ENCODE measurements at places on chromosomes 7 and 10. TPM values are rescaled to one million over a fixed set of nuclear protein-coding genes. Genes with fewer than 3 reads are reported as not detected.

The FZD8 gene
- 0.31 TPM for total RNA-seq

The GBX1 gene
- total RNA-seq, result not detected

DNA sequence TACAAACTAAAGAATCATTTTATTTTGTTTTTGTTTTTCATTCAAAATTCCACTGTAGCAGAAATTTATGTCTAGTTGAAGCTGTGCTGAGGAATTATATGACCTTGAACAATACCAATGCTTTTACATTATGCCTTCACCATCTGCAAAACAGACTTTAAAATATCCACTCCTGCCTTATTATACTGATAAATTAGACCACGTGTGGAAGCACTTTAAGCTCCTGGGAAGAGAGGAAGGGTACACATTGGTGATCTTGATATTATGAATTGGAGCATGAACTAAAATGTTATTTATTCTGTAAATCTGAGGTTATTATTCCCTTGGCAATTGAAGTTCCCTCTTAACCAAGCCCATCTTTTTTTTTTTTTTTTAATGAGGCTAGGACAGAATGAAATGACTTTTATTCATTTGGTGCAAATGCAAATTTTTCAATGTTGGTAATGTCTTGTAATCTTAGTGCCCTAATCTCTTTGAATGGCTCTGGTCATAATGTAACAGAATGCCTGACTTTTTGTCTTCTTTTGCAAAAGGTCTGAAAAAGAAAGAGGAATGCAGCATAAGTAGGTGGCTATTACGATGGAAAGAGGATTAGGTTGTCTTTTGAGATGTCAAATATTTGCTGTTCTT, 139.9 kb upstream of the COBL start:
- DNase-seq, result no peak

The SH2D4B gene
- total RNA-seq, result 0.12 TPM

The STAM gene
- total RNA-seq, result 29.9 TPM

The EGR2 gene
- 68.2 TPM for total RNA-seq

DNA sequence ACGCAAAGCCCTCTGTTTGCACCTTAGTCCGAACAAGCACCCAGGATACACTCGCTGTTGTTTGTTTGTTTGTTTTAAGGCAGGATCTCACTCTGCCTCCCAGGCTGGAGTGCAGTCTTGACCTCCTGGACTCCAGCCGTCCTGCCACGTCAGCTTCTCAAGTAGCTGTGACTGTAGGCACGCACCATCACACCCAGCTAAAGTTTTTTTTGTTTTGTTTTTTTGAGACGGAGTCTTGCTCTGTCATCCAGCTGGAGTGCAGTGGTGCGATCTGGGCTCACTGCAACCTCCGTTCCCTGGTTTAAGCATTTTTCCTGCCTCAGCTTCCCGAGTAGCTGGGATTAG, 76.8 kb downstream of the CTBP2 start:
- no peak for DNase-seq

The EMX2 gene
- not detected for total RNA-seq

The DNAJC30 gene
- total RNA-seq, result 6.1 TPM

The LRRC4 gene
- 0.68 TPM for total RNA-seq

- DNase-seq, result no peak
Observed at GRCh38 chr10:84026821-84027257, 112.5 kb upstream of the GHITM start.

DNA sequence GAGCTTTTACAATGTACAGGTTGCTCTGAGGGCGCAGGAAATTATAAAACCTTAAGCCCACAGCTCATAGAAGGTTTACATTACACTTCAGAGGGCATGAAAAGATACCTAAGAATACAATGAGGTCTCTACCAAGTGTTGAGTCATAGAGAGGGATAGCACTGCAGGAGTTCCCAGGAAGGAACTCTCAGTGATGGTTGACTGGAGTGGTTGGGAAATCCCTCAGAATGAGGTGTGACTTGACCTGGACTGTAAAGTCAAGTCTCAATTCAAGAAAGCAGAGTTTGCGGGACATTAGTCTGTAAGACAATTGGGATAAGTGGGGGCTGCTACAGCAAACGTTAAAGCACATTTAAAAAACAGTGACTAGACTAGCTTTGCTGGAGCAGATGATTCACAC, 21.9 kb downstream of the TNKS2 start:
- no peak for DNase-seq

GRCh38 chr7:44711528-44711927, 37.1 kb upstream of the ZMIZ2 start:
- DNase-seq, result no peak

The IFIT3 gene
- total RNA-seq, result 14.7 TPM

DNA sequence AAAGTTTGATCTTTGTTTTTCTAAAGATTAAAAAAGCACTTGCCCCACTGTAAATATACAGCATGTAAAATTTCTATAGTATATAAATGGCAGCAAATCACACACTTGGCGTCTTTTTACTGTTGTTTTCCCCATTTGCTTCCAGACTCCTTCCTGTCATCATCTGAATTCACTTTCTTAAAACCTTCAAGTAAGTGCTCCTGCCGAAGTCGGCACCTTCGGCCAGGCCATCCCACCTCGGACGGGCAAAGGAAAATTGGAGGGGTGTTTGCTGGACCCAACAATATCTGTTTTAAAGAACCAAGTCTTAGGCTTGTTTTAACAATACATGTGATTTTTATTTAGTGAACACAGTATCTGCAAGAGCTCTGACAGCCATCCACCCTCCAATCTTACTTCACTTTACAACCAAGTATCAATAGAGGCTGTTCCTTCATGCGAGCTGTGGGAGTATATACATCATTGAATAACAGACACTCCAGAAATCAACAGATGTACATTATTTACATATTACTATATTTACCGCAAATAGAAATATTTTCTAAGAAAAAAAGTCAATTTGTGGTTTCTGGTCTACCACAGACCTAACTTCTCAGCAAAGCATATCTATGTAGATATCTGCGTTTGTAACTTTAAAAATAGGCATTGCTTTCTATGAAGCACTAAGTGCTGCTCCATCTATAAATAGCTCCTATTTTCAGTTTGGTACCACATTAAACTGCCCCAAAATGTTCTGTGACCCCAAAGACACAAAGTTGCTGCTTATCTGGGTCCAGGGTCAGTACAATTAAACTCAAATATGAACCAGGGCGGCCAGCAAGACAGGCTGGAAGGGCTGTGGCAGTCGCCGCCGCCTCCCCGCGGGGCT, 110.7 kb downstream of the CYTH3 start:
- no peak for DNase-seq

DNA sequence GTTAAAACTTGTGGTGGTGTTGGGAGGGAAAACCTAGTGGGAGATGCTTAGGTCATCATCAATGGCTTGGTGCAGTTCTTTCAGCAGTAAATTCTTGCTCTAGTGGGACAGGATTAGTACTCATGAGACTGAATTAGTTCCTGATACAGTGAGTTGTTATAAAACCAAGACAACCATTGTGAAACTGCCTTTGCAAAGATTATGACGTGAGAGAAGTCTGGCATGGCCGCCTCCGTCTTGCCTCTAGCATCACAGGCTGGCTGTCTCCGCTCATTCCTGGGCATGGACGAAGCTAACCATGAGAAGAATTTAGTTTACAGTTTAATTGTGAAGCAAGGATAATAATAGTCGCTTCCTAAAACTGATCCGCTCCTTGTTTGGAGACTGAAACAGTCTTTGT, 186.4 kb downstream of the KIF20B start:
- DNase-seq, result no peak

DNA sequence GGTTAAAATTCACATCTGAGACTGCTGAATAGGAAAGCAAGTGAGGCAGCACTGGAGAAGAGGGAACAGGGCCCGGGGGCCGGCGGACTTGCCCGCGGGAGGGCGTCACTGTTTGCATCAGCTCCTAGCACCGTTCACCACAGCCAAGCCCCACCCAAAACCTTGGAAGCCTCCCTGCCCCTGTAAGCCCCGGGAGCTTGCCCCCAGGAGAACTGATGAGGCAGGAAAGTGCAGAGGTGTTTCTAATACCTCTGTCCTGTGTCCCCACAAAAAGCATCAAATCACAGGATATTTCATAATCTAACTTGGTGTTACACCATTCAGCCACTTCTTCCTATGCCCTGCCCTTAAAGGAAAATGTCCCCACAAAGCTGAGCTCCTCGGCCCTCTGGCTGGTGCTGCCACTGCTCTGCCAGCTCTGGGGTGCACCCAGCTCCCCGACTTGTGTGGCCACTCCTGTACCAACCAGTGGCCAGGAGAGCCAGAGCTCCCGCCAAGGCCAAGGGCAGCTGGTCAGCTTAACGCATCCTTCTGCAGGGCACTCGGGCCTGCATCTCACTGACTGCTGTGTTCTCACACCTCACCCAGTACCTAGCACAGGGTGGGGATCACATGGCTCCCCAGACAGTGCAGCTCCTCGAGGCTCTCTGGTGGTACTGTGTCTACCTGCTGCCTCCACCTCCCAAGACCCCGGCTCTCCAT, 47.3 kb upstream of the CNPY1 start:
- no peak for DNase-seq

The SLC26A5 gene
- not detected for total RNA-seq

- DNase-seq, result no peak
Observed at GRCh38 chr7:81068-81925, 111.1 kb upstream of the FAM20C start.

- DNase-seq, result no peak
Observed at GRCh38 chr10:55305285-55305684, 504.3 kb upstream of the PCDH15 start.

The USP54 gene
- 5.3 TPM for total RNA-seq

The ZNF680 gene
- 13.5 TPM for total RNA-seq

The AFAP1L2 gene
- total RNA-seq, result 1.1 TPM

- DNase-seq, result no peak
Observed at GRCh38 chr10:116768786-116769185, 26.4 kb upstream of the HSPA12A start.

GRCh38 chr10:99457813-99458212, 27.4 kb upstream of the GOT1 start:
- no peak for DNase-seq

- no peak for DNase-seq
Observed at GRCh38 chr10:98039690-98040381, 9.4 kb upstream of the CRTAC1 start.

GRCh38 chr7:131494182-131494581, 62.2 kb downstream of the PODXL start:
- no peak for DNase-seq

The WDFY4 gene
- total RNA-seq, result not detected

The SEM1 gene
- 41.6 TPM for total RNA-seq

The GTF2IRD1 gene
- 4.9 TPM for total RNA-seq

The GPR37 gene
- total RNA-seq, result 0.07 TPM

DNA sequence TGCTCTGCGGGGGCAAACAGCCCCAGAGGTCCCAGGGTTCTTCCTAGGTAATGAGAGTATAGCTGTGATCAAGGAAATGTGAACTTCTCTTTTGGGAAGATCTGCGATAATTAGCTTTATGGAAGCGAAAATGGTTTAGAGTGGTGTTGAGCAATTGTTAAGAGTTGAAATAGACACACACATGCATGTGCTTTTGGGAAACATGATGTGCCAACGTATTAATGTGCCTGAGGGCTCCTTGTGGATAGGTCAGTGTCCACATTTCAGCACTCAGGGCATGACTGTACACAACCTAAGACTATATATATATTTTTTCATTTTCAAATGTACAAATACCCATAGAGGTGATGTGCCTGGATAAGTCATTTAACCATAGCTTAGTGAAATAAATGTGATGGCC, 67.0 kb downstream of the GSDME start:
- no peak for DNase-seq
